Left colon (tissue), 2 donors: ENCODE measurements at places on chromosomes 3 and 15. TPM values are rescaled to one million over a fixed set of nuclear protein-coding genes. Genes with fewer than 3 reads are reported as not detected.
A peak's percentile ranks its signal among the peaks of the same experiment; 100 is the strongest.

The TEX55 gene
- not detected for total RNA-seq

The INAFM2 gene
- total RNA-seq: 26.9 TPM

The CFAP100 gene
- total RNA-seq: not detected

The HTR3E gene
- total RNA-seq: 0.50 TPM

The CRABP1 gene
- 0.61 TPM for total RNA-seq

The CAND2 gene
- total RNA-seq: 0.64 TPM

The RLBP1 gene
- total RNA-seq: not detected

The ARPP19 gene
- 99.5 TPM for total RNA-seq

The IQCF2 gene
- total RNA-seq: not detected

The WNT7A gene
- not detected for total RNA-seq

The LRRK1 gene
- total RNA-seq: 52.7 TPM

The ARL14 gene
- 51.8 TPM for total RNA-seq

The RBPMS2 gene
- 1.0 TPM for total RNA-seq

The FBLN2 gene
- total RNA-seq: 22.8 TPM

The GOLGA8N gene
- 2.9 TPM for total RNA-seq

DNA sequence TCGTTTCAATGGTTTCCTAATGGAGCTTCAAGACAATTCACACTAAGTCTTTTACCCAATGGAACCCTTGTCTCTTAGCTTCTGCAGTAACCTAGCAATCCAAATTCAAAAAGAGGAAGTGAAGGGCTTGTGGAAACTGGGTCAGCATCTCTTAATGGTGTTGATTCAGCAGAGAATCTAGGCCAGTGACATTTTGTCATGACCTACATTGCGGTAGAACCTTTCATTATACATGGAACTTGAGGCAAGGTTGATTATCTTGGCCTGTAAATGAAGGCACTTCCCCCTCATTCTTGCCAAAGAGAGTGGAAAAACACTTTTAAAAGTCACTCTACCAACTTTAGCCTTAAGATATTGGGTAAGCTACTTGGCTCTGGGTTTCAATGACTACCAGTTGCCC, 42.8 kb downstream of the C2CD4B start:
- DNase-seq: no peak

- DNase-seq: peak; percentile 98
These were observed at the start of gene FSIP1 for GRCh38 chr15:39782441-39783138. Gene FSIP1 (minus strand): TSS chr15:39782841. CDS start chr15:39776524, 6,317 bp downstream.

DNA sequence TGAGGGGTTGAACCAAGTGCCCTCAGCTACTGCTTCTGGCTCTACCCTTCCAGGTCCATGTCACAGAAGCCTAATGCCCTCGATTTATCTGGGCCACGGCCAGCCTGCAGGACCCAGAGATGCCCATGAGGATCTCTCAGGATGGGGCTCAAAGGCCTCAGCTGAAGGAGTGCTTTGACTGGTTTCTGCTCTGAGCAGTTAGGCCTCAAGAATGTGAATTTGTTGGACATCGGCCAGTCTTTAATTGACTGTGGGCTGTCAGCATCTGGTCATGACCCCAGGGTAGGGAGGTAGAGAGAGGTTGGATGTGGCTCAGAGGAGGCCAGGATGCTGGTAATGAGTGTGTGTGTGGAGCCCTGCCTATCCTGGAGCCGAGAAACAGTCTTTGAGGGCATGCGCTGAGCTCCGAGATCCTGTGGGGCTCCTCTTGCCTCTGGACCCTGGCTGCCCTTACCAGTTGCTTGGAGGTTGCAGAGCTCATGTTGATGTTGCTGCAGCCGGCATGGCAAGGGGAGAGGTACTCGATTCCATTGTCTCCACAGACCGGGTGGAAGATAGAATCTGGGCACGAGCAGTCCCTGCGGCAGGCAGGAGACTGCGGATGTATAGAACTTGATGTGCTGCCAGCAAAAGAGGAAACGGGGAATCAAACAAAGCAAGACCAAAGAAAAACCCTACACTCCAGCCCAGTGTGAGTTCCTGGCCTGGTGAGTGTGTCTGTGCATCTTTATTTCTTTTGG, 49.1 kb upstream of the RAB6B start:
- DNase-seq: no peak

GRCh38 chr3:176920766-176921160, 276.5 kb downstream of the TBL1XR1 start:
- DNase-seq: no peak

DNA sequence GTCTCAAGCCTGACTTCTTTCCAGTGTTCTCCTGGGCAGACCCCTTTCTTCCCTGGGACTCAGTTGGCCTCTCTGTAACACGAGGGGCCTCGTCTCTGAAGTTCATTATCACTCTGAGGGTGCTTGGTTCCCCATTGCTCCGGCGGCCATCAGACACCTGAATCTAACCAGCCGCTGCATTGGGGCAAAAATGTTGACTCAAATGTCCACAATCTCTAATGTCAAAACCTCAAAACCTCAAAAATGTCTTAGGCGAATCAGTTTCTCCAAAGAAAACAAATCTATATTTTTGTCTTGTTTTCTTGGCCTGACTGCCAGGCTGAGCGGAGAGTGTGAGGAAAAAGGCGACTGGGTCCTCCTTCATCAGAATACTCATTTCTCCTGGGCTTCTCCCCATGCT, 220.7 kb downstream of the VPS13C start:
- no peak for DNase-seq

DNA sequence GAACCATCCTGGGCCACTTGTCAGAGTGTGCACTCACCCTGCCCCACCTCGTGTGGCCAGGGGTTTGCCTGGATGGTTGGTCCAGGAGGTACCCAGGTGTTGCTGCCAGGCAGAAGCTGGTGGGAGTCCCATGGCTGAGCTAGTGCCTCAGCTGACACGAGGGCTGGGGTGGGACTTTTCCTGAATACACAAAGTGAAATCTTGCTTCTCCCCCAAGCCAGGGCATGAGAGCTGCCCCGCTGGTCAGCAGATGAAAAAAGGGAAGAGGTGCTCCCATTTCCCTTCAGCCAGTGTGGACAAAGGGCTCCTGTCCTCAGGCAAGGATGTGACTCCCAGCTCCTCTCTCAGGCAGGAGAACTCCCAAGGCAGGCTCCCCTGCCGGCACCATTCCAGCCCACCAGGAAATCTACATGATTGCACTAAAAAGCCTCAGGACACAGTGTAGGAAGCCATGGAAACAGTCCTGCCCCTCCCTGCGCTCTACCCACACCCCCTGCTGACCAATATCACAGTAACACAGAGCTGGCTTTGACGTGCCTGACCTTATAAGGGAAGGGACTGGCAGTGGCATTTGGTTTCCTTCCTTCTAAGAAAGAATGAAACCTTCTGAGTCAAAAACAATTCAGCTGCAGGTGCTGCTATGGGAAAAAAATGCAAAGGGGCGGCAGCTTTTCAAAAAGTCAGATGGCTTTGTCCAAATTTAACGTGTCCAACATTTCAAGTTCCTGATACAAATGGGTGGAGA, 33.9 kb downstream of the MYO5C start:
- peak; percentile 52 for DNase-seq

DNA sequence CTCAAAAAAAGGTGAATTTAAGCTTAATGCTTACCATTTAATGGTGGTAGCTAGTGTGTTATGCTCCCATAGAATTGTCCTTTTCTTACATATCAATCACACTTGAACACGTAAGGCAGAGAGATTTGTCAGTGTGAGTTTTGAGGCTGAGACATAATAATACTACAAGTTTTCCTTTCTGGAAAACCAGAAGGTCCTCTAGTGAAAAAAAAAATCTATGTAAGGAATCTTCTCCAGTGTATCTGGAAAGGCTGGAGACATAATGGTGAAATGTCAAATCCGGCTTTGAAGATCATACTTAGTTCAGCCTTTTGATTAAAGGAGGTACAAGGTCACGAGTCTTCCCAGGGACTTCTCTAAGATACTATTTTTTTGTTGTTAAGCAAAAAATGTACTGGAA, 3.4 kb downstream of the TSC22D2 start:
- DNase-seq: no peak

DNA sequence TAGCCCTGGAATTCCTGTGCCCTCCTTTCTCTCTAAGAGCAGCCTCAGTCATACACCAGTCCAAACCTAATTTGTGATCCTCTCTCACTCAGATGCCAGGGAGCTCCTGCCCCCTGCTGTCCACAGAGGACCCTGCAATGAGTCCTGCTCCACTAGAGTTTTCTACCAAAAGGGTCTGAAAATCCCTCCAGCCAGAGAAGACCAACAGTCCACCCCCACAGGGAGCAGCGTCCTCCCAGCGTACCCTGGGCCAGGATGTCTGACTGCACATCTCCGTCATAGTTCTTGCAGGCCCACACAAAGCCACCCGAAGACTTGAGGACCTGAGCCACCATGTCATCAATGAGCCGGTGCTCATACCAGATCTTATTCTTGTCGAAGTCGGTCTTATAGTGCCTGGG, 15.4 kb downstream of the IDH2 start:
- DNase-seq: peak; percentile 60

GRCh38 chr3:179036226-179036625, 35.4 kb downstream of the ZMAT3 start:
- no peak for DNase-seq

DNA sequence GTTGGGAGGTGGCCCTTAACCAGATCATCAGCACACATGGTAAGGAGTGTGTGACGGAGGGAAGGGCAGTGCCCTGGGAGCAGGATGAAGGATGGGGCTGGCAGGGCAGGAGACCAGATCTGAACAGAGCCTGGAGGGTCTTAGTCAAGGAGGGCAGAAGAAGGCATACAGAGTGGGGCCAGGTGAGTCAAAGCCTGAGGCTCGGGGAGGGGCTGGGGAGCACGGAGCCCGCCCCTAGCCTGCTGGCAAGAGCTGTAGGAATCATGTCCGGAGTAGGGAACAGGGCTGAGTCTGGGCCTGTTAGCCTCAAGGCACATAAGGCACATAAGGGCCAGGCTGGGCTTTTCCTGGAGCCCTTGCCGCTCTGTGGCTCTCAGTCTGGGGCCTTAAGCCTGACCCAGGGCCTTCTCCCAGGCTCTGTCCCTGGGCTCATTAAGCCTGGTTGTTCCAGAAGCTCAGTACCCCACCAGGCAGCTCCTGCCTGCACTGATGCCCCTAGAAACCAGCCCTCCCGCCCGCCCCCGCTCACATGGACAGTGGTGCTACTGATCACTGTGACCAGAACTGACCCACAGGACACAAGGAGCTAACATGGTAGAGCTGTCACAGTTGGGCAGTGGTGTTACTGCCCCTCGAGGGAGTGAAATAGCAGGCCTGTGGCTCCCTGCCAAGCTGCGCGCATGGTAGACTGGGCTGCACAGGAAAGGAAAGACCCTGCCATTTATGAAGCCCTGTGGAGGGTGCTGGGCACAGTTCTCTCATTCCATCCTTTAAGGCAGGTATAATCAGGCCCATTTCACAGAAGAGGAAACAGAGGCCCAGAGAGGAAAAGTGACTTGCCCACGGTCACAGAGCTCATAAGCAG, 14.6 kb downstream of the ISG20 start:
- no peak for DNase-seq

DNA sequence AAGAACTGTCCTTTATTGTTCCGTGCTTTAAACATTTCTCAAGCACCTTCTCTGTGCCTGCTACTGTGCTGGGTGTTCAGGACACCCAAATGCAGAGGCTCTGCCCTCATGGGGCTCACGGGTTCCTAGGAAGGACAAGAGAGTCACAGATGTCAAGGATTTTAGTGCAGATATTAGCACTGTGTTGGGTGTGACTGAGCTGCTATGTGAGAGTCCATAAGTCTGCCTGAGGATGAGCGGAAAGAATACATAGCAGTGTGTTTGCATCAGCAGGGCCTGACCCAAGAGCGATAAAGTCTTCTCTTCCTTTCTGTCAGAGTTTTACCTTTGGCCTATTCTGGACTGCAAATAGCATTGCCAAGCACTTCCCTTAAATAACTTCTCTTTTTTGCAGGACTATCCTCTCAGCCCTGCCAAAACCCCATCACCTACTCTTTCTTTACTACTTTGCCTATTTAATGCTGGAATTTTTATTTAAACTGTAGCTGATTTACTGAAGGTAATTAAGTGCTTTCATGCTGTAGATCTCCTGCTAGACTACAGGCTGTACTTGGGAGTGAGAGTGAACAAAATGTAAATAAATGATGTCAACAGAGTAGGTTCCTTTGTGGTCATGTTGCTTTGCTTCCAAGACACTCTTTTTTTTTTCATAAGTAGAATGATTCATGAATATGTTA, 459.4 kb upstream of the TPRG1 start:
- DNase-seq: no peak

- no peak for DNase-seq
These were observed 452.1 kb upstream of the PPP2R3A start for GRCh38 chr3:135513106-135514059.

DNA sequence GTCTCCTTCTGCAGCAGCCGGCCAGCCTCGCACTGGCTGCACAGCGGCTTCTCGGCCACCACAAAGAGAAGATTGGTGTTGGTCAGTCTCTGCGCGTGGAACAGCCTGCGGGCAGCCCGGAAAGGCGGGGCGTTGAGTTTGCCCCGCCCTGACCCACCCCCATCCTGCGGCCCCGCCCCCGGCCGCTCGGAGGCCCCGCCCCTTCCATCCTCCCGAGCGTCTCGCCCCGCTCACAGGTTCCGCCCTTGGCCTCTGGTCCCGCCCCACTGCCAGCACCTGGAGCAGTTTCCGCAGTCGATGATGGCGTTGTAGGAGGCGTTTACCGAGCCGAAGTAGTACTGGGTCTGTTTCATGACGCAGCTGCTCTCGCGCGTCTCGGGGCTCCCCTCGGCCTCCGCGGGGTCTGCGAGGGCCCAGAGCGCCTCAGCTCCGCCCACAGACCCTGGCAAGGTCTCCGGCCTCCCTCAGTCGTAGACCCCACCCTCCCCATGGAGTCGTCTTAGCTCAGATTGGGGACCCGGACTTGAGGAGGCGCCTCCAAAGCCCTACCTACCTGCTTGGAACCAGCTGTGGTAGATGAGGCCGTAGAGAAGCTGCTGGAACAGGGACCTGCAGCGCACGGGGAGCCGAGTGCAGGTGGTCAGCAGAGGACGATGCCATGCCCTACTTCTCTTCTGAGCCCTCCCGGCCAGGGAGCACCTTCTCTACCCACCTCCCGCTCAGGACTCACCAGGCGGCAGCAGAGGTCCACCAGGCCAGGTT, 5.9 kb upstream of the TMEM115 start:
- peak; percentile 95 for DNase-seq

DNA sequence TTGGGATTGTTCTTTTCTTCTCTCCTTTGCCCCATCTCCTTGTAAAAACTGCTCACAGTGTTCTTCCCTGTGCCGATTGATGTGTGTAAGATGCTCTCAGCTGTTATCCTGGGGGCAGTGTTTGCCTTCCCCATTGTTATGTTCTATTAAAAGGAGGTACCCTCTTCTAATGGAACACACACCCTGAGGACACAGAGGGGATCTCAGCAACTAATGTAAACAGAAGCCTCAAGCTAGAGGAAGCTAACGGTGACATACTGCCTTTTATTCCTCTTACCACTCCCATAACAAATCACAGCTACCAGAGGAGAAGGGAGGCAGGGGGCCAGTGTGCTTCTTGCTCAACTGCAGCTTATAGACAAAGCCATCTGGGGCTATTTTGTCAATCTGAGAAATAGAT, 2.2 kb downstream of the TAGLN3 start:
- no peak for DNase-seq

GRCh38 chr3:23574822-23575315, 230.9 kb upstream of the UBE2E1 start:
- no peak for DNase-seq

- DNase-seq: no peak
These were observed 6.8 kb upstream of the ZNF280D start for GRCh38 chr15:56739964-56740640.

GRCh38 chr15:32867313-32867626, 149.5 kb downstream of the GREM1 start:
- DNase-seq: no peak

- DNase-seq: no peak
These were observed 136.8 kb downstream of the FNDC3B start for GRCh38 chr3:172176061-172176770.

GRCh38 chr3:136932523-136932922, 25.3 kb upstream of the IL20RB start:
- DNase-seq: no peak
